ENCODE measurements at places on chromosomes 6 and 20.

GRCh38 chr6:106116125-106116832 lies 30.1 kb downstream of the PRDM1 start:
- no peak for DNase-seq

DNA sequence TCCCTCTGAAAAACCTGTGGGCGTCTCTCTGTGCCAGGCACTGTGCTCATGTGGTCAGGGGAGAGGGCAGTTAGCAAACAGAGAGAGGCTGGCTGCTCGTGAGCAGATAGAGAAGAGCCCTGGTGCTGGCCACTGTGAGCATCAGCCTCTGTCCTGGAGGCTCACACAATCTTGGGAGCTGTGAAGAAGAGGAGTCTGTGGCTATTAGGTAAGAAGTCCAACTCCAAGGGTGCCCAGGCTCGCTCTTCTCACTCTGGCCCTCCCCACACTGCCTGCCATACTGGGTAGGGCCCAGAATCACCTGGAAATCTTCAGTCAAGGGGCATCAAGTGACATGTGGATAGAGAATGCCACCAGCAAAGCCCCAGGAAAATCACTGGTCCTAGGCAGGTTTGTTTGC lies 14.1 kb downstream of the SCML4 start:
- DNase-seq = no peak

GRCh38 chr6:40439026-40439800 lies 148.0 kb downstream of the LRFN2 start:
- no peak for DNase-seq

DNA sequence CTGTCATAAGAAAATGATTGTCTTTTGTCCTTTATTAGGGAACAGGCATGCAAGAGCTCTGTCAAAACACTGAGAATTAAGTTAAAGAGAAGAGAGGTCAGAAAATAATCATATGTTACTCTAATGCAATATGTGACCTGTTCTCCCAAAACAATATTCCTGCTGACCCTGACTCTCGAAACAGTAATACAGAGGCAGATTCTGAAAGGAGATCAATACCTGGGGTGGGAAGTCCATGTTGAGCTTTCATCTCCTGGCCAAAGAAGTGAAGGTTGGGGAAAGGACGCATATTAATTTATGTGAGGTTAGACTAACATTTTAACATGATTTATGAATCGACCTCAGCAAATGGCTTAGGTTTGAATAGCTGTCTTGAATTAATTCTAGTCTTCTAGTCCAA lies 243.0 kb downstream of the PTPRK start:
- no peak for DNase-seq

GRCh38 chr20:11738852-11739251 lies 178.8 kb upstream of the BTBD3 start:
- DNase-seq = no peak

DNA sequence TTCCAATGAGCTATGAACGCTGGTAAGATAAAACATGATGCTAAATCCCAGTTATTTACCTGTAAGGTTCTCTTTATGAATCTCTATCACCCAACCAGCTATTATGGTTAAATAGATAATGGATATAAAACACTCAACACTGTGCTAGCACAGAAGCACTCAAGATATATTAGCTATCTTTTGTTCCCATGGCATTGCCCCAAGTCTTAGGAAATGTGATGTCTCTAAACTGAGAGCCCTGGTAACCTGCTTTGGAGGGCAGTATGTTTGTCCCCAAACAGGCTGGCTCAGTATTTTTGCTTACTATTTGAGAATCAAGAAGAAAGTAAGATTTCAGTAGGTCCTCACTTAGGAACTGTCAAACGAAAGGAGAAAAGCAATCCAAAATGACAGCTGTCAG lies 90.5 kb downstream of the BTBD9 start:
- no peak for DNase-seq
